ENCODE measurements at places on chromosomes 5 and 9. TPM values are rescaled to one million over a fixed set of nuclear protein-coding genes. Genes with fewer than 3 reads are reported as not detected.
A peak's percentile ranks its signal among the peaks of the same experiment; 100 is the strongest.

CDO1 gene
- total RNA-seq: 2.7 TPM

SMIM33 gene
- not detected for total RNA-seq

SH2D3C gene
- not detected for total RNA-seq

PCDHA6 gene
- total RNA-seq: not detected

ARL14EPL gene
- 0.40 TPM for total RNA-seq

BARHL1 gene
- total RNA-seq: not detected

CYLC2 gene
- not detected for total RNA-seq

NTRK2 gene
- total RNA-seq: not detected

SHC3 gene
- under 0.01 TPM for total RNA-seq

SH3RF2 gene
- 1.2 TPM for total RNA-seq

SLC6A3 gene
- not detected for total RNA-seq

GRCh38 chr9:134316449-134317160 lies 9.7 kb upstream of the RXRA start:
- DNase-seq: no peak

GRCh38 chr9:24545285-24545684 lies 412 bp downstream of the IZUMO3 start:
- no peak for DNase-seq

DNA sequence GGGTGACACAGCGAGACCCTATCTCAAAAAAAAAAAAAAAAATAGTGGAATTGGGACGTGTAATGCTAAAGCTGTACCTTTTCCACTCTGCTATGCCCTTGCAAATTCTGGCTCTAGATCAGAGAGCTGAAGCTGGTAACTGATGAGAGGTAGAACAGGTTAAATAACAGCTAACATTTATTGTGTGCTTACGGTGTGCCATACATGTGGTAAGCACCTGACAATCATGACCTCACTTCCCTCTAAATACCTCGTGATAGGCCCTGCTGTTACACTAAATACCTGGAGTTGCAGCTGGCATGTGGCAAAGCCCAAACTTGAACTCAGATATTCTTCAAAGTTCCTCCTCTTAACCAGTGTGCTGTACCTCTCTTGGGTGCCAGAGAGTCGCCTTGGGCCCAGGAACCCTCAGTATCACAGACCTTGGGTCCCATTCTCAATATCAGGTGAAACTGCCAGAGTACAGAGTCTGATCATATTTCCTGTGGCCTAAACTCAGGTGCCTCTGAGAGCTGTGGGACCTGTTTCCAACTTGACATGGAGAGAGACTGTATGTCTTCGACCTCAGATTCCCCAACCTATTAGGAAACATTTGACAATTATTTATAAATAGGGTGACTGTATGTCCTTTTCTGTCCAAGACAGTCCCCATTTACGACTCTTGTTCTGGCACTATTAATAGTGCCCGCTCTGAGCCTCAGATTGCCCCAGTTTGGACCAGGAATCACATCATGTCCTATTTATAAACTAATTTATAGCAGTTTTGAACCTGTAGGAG lies 4.8 kb downstream of the ARL10 start:
- no peak for DNase-seq

- DNase-seq: no peak
Measured at GRCh38 chr5:9126490-9126889, 419.4 kb downstream of the SEMA5A start.

- no peak for DNase-seq
Measured at GRCh38 chr5:6483880-6484382, 35.3 kb downstream of the UBE2QL1 start.

GRCh38 chr5:71475788-71476384 lies 20.4 kb downstream of the BDP1 start:
- DNase-seq: peak; percentile 30

Data from LHCN-M2 (cell line).